ENCODE measurements at places on chromosomes 7 and 10. TPM values are rescaled to one million over a fixed set of nuclear protein-coding genes. Genes with fewer than 3 reads are reported as not detected.

MBL2 gene
- not detected for total RNA-seq

FAM241B gene
- total RNA-seq, result 2.8 TPM

EIF5AL1 gene
- total RNA-seq, result 0.54 TPM

LRIT1 gene
- total RNA-seq, result not detected

GTPBP4 gene
- total RNA-seq, result 80.8 TPM

EPDR1 gene
- 75.9 TPM for total RNA-seq

TLX1 gene
- total RNA-seq, result not detected

PDE1C gene
- 24.2 TPM for total RNA-seq

ZEB1 gene
- 11.3 TPM for total RNA-seq

IKZF1 gene
- 4.2 TPM for total RNA-seq

TUBAL3 gene
- 0.23 TPM for total RNA-seq

ATP6V0A4 gene
- total RNA-seq, result not detected

OR2A1 gene
- total RNA-seq, result 0.17 TPM

JAKMIP3 gene
- total RNA-seq, result 0.51 TPM

OPN4 gene
- not detected for total RNA-seq
